ENCODE measurements at places on chromosomes 12 and 14. TPM values are rescaled to one million over a fixed set of nuclear protein-coding genes. Genes with fewer than 3 reads are reported as not detected.

RILPL1 gene
- total RNA-seq: 9.5 TPM

- DNase-seq: no peak
Measured at GRCh38 chr12:88559772-88560171, 20.5 kb downstream of the KITLG start.

CPNE8 gene
- 18.6 TPM for total RNA-seq

GDF3 gene
- not detected for total RNA-seq

GRCh38 chr14:103641161-103641560 is 12.2 kb downstream of the KLC1 start:
- no peak for DNase-seq

DNA sequence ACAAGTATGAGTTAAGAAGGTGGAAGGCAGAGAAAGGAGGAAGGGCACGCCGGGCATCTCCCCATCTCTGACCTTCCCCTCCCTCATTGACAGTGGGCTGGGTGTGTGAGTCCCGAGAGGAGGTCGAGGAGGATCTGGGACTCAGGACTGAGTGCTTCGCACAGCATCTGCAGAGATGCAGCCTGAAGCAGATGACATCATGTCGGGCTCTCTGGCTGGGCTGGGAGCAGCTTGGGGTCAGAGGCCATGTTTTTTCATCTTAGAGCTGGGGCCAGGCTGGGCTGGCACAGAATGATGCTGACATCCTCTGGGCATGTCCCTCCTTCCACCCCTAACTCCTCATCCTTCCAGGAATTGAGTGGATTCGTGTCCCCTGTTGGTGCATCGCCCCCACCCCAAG is 43.5 kb downstream of the CMKLR1 start:
- DNase-seq: no peak

DNA sequence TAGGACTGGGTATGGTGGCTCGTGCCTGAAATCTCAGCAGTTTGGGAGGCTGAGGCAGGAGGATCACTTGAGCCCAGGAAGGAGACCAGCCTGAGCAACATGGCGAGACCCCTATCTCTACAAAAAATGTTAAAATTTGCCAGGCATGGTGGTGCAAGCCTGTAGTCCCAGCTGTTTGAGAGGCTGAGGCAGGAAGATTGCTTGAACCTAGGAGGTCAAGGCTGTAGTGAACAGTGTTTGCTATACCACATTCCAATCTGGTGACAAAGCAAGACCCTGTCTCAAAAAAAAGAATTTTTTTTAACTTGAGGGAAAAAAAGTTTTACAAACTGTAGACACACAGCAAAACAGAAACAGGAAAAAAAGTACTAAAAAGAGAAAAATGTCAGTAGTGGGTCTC is 2.3 kb upstream of the MAP3K9 start:
- DNase-seq: no peak

NEUROD4 gene
- total RNA-seq: not detected

NOS1 gene
- total RNA-seq: not detected

BDKRB2 gene
- total RNA-seq: 0.27 TPM

TEAD4 gene
- total RNA-seq: 34.2 TPM

NYNRIN gene
- 8.4 TPM for total RNA-seq

DNA sequence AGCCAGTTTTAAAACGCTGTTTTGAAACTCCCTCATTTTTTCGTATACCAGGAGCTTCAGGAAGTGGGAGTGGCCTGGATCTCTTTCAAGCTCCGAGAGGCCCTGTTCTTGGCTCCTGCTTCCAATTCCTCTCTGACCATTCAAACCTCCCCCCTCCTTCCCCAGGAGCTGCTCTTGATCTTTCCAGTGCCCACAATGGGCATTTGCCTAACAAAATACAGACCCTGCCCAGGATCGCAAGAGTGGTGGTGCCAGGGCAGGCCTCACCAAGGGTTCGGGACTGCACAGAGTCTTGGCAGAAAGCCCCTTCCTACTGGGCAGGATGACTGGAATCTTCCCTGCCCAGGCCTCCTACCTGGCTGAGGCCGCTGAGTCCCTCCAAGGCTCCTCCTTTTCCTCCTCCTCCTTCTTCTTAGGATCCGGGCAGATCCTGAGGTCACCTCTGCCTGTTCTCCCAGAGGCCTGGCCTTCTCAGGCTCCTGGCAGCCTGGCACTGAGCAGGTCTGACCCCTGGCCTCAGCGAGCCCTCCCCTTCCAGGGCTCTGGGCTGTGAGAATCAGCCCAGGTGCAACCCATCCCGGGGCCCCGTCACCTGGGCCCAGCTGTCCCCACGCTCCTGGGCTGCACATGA is 46.9 kb upstream of the NOS1 start:
- DNase-seq: no peak

- DNase-seq: no peak
Measured at GRCh38 chr12:13374793-13375192, 178.3 kb downstream of the EMP1 start.

- no peak for DNase-seq
Measured at GRCh38 chr14:85300107-85300506, 229.8 kb upstream of the FLRT2 start.

- no peak for DNase-seq
Measured at GRCh38 chr12:50058743-50059312, 1.4 kb downstream of the ASIC1 start.

DNA sequence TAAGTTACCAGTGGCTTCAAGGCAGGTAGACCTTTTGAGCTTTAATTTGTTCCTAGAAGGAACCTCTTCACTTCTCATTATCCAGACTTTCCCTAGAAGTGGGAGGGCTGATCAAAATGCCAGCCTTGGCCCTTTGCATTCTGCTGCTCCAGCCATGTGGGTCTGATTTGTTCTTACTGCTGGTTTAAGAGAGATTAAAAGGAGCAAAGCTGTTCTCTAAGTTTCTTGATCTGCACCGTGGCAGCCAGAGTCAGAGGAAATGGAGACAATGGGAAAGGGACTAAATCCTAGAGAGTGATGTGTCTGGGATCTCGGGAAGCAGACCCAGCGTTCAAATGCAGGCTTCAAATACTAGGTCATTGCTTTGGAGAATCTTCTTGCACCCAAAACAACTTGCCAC is 759.7 kb downstream of the DIO2 start:
- DNase-seq: no peak

EXOC3L4 gene
- 13.5 TPM for total RNA-seq

GRCh38 chr14:41960281-41960680 is 353.6 kb downstream of the LRFN5 start:
- no peak for DNase-seq

DNA sequence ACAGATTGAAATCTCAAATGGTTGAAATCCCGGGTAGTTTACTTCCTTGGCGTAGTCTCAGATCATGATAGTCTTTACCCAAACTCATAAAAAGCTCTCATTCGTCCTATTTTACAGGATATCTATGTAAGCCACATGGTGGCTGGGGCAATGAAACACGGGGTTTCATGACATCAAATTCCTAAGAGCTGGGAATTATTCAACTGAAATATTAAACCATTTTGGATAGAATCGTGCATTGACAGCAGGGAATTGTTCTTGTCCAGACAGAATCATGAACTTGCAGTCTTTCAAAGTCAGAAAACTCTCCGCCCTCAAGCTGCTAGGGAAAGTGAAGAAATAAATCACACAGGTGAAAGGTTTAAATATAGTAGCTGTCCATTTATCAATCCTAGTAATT is 33.2 kb upstream of the PRKAB1 start:
- no peak for DNase-seq

GRCh38 chr12:50072198-50072907 is 12.8 kb upstream of the SMARCD1 start:
- DNase-seq: no peak

OVCH1 gene
- not detected for total RNA-seq

- DNase-seq: no peak
Measured at GRCh38 chr12:79591988-79592387, 98.8 kb downstream of the PAWR start.

- no peak for DNase-seq
Measured at GRCh38 chr12:109598428-109598854, 24.8 kb downstream of the MVK start.

DNA sequence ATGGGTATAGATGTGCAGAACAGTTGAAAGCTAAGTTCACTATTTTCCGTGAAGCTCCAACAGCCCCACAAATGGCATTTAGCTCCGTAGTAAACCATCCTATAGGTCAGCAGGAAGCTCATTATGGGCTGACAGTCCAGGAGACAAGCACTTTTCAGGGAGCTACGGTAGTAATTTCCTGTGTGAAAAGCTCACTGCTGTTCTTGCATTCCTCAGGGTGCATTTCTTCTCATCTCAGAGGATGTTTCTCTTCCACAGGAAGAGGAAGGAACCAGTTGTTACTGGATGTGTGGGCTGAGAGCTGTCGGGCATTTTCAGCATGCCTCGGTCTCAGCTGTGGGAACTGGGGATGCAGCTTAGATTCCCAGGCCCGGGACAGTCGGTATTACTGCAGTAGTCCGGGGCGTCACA is 72.8 kb downstream of the GALNT4 start:
- DNase-seq: peak; percentile 26

ITGB7 gene
- total RNA-seq: 4.3 TPM
